Activated CD4-positive, alpha-beta T cell treated with anti-CD3 and anti-CD28 coated beads for 36 hours (primary cell): ENCODE measurements at places on chromosomes 11 and 22. TPM values are rescaled to one million over a fixed set of nuclear protein-coding genes. Genes with fewer than 3 reads are reported as not detected.

Gene KRTAP5-2
- total RNA-seq: not detected

GRCh38 chr22:10741210-10741609 lies 4786.8 kb upstream of the OR11H1 start:
- no peak for DNase-seq
- no peak overlapping the region for H3K27ac ChIP-seq
- no peak overlapping the region for H3K4me3 ChIP-seq
- no peaks in the 10 kb centered on the region for H3K4me1 ChIP-seq

DNA sequence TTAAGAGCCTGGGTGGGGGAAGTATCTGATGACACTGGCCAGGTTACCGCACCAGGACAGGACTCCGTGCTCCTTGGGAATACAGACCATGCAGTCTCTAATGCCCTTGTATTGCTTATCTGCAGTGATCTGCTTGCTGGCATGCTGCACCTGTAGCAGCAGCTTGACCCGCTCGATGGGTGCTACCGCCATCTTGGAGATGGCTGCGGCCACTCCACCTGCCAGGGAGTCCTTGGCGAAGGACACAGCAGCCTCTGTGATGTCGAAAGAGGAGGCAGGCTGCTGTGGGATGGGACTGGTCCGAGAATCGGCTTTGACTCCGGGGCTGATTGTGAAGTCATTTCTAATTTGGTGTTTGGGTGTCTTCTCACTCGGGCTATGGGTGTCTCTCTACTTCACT lies 3.1 kb downstream of the WBP2NL start:
- no peaks in the 10 kb centered on the region for H3K27me3 ChIP-seq
- no peak overlapping the region for H3K27ac ChIP-seq
- H3K4me1 ChIP-seq: peaks cover 24% of the 10 kb centered on the region
- no peak overlapping the region for H3K4me3 ChIP-seq
- DNase-seq: no peak

- no peak overlapping the region for H3K4me3 ChIP-seq
- peaks cover 4% of the 10 kb centered on the region for H3K27me3 ChIP-seq
- H3K4me1 ChIP-seq: peaks cover 32% of the 10 kb centered on the region
- H3K36me3 ChIP-seq: no peaks in the 10 kb centered on the region
These were observed 7.8 kb downstream of the MYEOV start for GRCh38 chr11:69301455-69302401.

Gene DDX25
- not detected for total RNA-seq

Gene RIMBP3C
- 0.33 TPM for total RNA-seq

DNA sequence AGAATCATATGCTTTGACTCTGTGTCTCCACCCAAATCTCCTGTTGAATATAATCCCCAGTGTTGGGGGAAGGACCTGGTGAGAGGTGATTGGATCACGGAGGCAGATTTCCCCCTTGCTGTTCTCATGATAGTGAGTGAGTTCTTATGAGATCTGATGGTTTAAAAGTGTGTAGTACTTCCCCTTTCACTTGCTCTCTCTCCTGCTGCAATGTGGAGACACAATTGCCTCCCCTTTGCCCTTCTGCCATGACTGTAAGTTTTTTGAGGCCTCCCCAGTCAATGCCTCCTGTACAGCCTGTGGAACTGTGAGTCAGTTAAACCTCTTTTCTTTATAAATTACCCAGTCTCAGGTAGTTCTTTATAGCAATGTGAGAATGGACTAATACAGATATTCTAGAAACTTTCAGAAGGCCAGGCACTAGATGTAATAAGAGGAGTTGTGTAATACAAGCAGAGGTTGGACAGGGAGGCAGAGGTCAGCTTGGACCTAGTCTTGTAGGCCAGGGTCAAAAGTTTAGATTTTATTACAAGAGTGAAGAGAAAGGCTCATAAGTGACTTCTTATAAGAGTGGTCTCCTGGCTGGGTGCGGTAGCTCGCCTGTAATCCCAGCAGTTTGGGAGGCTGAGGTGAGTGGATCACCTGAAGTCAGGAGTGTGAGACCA lies 9.3 kb upstream of the SERPING1 start:
- H3K27ac ChIP-seq: no peak overlapping the region
- DNase-seq: no peak
- H3K27me3 ChIP-seq: peaks cover 2% of the 10 kb centered on the region
- no peaks in the 10 kb centered on the region for H3K4me1 ChIP-seq

- H3K4me1 ChIP-seq: peaks cover 1% of the 10 kb centered on the region
- H3K4me3 ChIP-seq: no peak within 1 kb of the TSS
- no peaks in the 10 kb centered on the region for H3K36me3 ChIP-seq
- H3K27me3 ChIP-seq: peaks cover 45% of the 10 kb centered on the region
- peak; percentile 16 for DNase-seq
These were observed at the start of gene FBLN1 for GRCh38 chr22:45502215-45503049. Gene FBLN1, plus strand, starts transcription at chr22:45502883. Its CDS starts 103 bp downstream, at chr22:45502986.

- H3K4me1 ChIP-seq: no peaks in the 10 kb centered on the region
- H3K4me3 ChIP-seq: no peak overlapping the region
- no peaks in the 10 kb centered on the region for H3K36me3 ChIP-seq
- H3K27ac ChIP-seq: no peak overlapping the region
These were observed 56.6 kb downstream of the ST14 start for GRCh38 chr11:130216221-130216550.

- H3K4me3 ChIP-seq: no peak overlapping the region
- no peak overlapping the region for H3K27ac ChIP-seq
- DNase-seq: no peak
- no peaks in the 10 kb centered on the region for H3K27me3 ChIP-seq
- H3K4me1 ChIP-seq: no peaks in the 10 kb centered on the region
- no peaks in the 10 kb centered on the region for H3K36me3 ChIP-seq
These were observed 50.1 kb downstream of the DDX6 start for GRCh38 chr11:118740892-118741291.
